Stimulated activated CD8-positive, alpha-beta memory T cell treated with anti-CD3 and anti-CD28 coated beads, Interleukin-4, amount 100 ng/mL, for 1 hour (primary cell): ENCODE measurements at places on chromosomes 5 and 9.

- DNase-seq: no peak
Measured at GRCh38 chr5:16906255-16906654, 29.8 kb downstream of the MYO10 start.

GRCh38 chr9:31542384-31543055 lies 841.9 kb upstream of the ACO1 start:
- no peak for DNase-seq

DNA sequence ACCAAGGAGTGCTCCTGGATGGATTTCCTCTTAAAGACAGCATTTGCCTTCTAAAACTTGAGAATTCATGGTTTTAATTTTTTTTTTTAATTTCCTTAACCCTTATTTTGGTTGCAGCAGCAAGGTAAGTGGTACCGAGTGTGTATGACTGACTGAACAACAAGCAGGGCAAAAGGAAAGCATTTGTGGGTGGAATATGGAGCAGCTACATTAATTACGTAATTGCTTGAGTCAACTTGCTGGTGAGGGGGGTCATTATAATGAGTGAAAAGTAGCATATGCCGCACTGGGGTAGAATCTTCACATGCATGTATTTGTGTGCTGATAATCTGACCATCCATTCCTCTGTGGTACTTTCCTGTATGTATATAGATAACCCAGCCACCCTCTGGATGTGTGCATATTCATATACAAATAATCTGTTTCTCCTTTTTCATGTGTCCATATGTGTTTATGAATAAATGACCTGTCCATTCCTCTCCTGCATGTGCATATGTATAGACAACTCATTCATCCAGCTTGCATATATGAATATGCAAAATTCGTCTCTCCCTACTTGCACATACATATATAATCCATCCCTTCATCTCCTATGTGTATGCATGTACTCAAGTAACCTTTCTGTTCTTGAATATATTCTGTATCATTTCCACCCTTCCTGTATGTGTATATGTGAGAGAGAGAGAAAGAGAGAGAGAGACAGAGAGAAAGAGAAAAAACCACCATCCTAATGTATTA lies 147.5 kb upstream of the RUSC2 start:
- DNase-seq: no peak

- DNase-seq: no peak
Measured at GRCh38 chr5:71904852-71905251, 185.8 kb downstream of the CARTPT start.

- no peak for DNase-seq
Measured at GRCh38 chr9:124831642-124832364, 21.5 kb upstream of the WDR38 start.

- no peak for DNase-seq
Measured at GRCh38 chr9:31078175-31078574, 1306.3 kb upstream of the ACO1 start.

DNA sequence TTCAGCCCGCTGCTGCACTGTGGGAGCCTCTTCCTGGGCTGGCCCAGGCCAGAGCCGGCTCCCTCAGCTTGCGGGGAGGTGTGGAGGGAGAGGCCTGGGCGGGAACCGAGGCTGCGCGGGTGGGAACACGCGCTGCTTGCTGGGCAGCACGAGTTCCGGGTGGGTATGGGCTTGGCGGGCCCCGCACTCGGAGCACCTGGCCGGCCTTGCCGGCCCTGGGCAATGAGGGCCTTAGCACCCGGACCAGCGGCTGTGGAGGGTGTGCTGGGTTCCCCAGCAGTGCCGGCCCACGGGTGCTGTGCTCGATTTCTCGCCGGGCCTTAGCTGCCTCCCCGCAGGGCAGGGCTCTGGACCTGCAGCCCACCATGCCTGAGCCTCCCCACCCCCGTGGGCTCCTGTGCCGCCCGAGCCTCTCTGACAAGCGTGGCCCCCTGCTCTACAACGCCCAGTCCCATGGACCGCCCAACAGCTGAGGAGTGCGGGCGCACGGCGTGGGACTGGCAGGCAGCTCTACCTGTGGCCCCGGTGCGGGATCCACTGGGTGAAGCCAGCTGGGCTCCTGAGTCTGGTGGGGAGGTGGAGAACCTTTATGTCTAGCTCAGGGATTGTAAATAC lies 1366.4 kb upstream of the NUDT12 start:
- no peak for DNase-seq

GRCh38 chr9:127805620-127806019 lies 2.9 kb downstream of the FPGS start:
- DNase-seq: no peak

- no peak for DNase-seq
Measured at GRCh38 chr5:23977997-23978396, 470.6 kb downstream of the PRDM9 start.

- DNase-seq: no peak
Measured at GRCh38 chr9:118419676-118420075, 715.5 kb downstream of the TLR4 start.

GRCh38 chr5:82169892-82170291 lies 108.3 kb downstream of the RPS23 start:
- DNase-seq: no peak

- DNase-seq: no peak
Measured at GRCh38 chr5:156019571-156020180, 307.3 kb upstream of the SGCD start.

DNA sequence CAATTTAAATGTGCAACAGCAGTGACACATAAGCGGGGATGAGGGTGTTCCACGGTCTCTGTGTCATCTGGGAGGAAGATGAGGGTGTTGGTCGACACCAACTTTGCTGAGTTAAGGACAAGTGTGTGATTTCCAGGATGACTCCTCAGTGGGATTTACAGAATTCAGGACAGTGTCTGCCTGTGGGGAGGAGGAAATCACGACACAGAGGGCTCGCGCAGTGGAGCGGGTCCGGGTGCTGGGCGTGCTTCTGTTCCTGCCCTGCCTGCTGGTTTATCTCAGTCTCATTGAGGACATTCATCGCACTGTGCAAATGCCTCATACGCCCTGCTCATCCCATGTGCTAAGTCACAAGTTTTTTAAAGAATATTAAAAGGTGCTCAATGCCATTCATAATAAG lies 73.7 kb upstream of the ADAMTS2 start:
- DNase-seq: no peak

- no peak for DNase-seq
Measured at GRCh38 chr9:137951597-137952490, 74.3 kb downstream of the CACNA1B start.

- DNase-seq: no peak
Measured at GRCh38 chr9:35839926-35840325, 10.9 kb downstream of the TMEM8B start.

DNA sequence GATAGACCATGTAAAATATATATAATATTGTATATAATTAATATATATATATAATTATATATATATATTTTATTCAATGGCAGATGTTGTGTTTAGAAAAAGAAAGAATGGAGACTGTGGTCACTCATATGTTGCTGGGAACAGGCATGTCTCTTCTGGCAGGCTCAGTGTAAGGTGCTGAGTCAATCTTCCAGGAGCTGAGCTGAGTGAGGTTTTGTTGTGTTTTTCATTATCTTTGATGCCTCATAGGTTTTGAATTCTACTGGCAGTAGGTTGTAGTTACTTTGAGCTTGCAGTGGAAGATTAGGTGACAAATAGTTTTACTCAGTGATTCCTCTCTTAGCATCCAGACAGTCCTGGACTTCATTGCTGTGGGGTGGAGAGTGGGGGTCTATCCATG lies 561.3 kb downstream of the IRX1 start:
- DNase-seq: no peak

DNA sequence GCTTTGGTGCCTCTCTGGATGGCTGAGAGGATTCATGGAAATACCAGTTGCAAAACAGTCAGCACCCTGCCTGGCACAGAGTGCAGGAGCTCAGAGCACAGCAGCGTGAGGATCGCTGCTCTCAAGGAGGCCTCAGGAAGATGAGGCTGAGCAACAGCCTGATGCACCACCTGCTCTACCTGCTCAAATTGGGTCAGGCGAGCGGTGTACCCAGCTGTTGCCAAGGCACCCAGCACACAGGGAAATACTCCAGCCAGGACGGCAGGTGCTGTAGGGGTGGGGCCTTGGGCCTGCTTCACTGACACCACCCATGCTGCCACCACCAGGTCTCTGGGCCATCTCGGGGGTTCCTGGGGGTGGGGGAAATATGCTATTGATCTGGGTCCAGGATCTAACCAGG lies 4.3 kb downstream of the EEIG1 start:
- no peak for DNase-seq

DNA sequence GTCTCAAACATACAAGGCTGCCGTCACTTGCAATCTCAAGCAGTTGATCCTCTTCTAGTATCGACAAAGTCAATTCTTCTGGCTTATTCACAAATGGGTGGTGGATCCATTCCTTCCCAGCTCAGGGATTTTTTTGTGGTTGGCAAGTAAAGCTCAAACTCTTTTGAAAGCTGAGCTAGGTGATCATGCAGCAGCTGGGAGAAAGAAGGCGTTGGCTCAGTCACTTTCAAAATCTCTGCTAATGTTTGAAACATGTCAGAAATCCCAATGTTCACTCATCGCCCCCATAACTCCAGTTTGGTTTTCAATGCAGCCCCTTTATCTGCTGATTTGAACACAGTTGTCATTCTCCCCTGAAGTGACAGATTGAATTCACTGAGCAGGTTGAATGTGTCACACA lies 4.0 kb upstream of the HNRNPA0 start:
- no peak for DNase-seq

DNA sequence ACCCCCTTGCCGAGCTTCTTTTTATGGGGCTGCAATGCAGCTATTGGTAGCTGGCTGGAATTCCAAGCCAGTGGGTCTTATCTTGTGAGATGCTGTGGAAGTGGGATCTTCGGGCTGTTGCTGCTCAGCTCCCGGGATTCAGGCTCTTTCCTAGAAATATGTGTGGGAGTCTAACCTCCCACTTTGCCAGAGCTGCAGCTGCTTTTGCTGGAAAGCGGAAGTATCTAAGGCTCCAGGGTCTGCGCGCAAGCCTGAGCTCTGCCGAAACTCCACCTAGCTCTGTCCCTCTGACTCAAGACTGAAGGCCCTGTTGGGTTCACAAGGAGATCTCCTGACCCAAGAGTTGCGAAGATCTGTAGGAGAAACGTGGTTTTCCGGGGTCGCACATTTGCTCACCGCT lies 151.1 kb upstream of the ANKRD55 start:
- DNase-seq: no peak

DNA sequence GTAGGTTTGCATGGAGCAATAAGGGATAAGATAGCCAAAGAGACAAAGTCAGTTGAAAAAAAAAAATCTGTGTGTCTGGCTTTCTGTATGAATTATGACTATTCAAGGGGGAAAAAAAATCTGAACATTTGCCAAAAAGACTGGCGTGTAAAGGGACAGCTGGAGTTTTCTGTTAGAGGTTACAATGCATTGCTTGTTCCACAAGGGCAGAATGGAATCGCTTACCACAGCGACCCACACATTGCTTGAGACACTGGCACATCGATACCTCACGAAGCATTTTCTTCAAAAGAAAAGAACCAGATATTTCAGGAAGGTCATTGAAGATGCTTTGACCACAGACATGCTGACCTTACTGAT lies 327.8 kb downstream of the TMEM167A start:
- no peak for DNase-seq

GRCh38 chr9:116944714-116945534 lies 257.8 kb downstream of the TRIM32 start:
- no peak for DNase-seq

GRCh38 chr9:137630679-137631078 lies 11.9 kb downstream of the EHMT1 start:
- DNase-seq: no peak

DNA sequence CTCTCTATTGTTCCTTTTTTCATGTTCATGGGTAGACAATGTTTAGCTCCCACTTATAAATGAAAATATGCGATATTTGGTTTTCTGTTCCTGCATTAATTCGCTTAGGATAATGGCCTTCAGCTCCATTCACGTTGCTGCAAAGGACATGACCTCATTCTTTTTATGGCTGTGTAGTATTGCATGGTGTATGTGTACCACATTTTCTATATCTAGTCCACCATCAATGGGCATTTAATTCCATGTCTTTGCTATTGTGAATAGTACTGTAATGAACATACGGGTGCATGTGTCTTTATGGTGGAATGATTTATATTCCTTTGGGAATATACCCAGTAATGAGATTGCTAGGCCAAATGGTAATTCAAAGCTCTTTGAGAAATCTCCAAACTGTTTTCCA lies 392.0 kb downstream of the EFNA5 start:
- DNase-seq: no peak

DNA sequence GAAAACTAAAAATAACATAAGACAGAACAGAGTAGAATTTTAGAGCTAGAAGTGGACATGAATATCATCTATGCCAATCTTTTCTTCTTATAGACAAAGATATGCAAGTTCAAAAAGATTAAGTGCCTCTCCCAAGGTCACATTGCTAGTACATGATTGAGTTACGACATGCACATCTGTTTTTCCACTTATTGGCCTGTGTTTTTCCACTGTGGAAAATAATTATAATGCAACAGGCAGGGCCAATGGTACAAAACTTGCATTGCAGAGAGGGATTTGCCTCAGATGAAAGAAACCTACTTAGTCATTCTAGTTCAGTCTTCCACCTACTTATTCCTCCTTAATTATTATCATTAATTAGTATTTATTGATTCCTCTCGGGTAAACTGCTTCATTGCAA lies 407.8 kb upstream of the SGCD start:
- DNase-seq: no peak

- no peak for DNase-seq
Measured at GRCh38 chr5:36836831-36837230, 39.7 kb upstream of the NIPBL start.

- no peak for DNase-seq
Measured at GRCh38 chr9:129318121-129319075, 140.3 kb upstream of the IER5L start.

- DNase-seq: no peak
Measured at GRCh38 chr9:125758986-125759763, 12.0 kb downstream of the PBX3 start.

DNA sequence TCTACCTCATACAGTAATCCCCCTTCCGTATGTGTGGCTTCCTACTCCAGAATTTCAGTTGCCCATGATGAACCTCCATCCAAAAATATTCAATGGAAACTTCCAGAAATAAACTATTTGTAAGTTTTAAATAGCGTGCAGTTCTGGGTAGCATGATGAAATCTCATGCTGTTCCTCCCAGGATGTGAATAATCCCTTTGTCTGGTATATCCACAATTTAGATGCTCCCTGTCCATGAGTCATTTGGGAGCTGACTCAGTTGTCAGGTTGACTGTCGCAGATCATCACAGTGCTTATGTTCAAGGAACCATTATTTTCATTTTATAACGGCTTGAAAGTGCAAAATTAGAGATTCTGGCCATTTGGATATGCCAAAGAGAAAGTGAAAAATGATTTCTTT lies 290.1 kb upstream of the CDH9 start:
- no peak for DNase-seq

GRCh38 chr9:114958844-114959235 lies 28.4 kb upstream of the TNFSF8 start:
- no peak for DNase-seq

GRCh38 chr5:9344751-9345240 lies 201.1 kb downstream of the SEMA5A start:
- no peak for DNase-seq

GRCh38 chr9:110207071-110207641 lies 803 bp downstream of the C9orf152 start:
- no peak for DNase-seq
